Activated CD8-positive, alpha-beta memory T cell treated with anti-CD3 and anti-CD28 coated beads, Interleukin-2, amount 50 U/mL, for 4 hours (primary cell): ENCODE measurements at places on chromosomes 11 and 22.

- DNase-seq, result no peak
Observed at GRCh38 chr11:121762820-121763219, 310.1 kb upstream of the SORL1-AS1 start.

DNA sequence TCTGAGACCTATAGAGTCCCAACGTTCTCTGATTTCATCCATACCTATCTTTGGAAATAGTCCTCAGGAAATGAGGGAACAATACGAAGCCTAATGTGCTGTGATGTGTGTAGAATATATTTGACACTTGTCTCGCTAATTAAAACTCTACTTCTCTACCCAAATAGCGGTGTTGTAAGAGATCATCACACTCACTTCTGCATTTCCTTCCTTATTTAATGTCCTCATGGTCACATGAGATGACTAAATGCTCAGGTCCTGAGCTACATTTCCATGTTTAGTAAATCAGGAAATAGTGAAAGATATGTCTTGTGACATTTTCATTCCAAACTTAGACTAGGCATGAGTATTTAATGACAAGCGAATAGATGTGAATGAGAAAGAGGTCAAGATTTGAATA, 112.3 kb downstream of the MAML2 start:
- DNase-seq, result no peak

DNA sequence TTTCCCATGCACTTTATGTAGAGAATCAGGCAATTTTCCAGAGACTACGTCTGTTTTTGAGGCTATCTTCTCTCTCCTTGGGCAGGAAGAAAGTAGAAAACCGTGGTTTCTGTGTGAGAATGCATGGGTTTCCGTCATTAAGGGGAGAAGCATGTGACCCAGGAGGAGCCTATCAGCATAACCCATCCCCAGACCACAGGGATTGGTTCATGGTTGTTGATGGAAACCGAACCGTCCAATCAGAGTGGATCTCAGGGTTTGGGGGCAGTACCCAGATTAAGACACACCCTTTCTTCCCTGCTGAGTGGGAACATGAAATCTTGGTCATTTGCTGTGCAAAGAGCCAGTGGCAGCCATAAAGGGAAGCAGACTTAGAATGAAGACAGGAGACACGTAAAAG, 517.8 kb downstream of the MN1 start:
- no peak for DNase-seq

GRCh38 chr22:30159561-30160353, 79.5 kb downstream of the HORMAD2 start:
- no peak for DNase-seq

DNA sequence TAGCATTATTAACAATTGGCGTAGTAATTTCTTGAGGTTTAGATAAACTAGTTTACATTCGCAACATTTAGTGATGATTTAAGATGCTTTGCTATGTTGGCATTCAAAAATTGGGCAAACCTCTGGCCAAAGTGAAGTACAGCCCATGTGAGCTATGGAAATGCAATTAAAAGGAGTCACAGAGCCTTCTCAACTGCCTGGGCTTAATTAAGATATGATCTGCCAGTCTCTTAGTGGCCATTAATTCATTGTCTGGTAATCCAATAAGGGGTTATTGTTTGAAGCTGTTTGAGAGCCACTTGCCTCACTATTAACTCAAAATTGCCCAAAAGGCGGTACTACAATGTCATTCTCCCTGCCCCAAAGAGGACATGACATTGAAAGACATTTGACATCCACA, 608.9 kb downstream of the NTM start:
- DNase-seq, result no peak

GRCh38 chr22:42022162-42022847, 23.7 kb downstream of the WBP2NL start:
- no peak for DNase-seq

DNA sequence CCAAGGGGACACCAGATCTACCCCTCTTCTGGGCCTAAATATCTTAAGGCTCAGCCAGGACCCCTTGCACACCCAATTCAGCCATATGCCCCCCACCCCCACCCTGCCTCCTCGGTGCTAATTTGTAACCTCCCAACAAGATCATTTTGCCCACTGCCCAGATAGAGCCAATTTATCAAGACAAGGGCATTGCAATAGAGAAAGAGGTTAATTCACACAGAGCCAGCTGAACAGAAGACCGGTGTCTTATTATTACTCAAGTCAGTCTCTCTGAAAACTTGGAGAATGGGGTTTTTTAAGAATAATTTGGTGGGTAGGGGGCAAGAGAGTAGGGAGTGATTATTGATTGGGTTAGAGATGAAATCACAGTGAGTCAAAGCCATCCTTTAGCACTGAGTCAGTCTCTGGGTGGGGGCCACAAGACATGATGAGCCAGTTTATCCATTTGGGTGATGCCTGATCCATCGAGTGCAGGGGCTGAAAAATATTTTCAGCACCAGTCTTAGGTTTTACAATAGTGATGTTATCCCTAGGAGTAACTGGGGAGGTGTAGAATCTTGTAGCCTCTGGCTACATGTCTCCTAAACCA, 9.9 kb upstream of the CAPN5 start:
- no peak for DNase-seq

DNA sequence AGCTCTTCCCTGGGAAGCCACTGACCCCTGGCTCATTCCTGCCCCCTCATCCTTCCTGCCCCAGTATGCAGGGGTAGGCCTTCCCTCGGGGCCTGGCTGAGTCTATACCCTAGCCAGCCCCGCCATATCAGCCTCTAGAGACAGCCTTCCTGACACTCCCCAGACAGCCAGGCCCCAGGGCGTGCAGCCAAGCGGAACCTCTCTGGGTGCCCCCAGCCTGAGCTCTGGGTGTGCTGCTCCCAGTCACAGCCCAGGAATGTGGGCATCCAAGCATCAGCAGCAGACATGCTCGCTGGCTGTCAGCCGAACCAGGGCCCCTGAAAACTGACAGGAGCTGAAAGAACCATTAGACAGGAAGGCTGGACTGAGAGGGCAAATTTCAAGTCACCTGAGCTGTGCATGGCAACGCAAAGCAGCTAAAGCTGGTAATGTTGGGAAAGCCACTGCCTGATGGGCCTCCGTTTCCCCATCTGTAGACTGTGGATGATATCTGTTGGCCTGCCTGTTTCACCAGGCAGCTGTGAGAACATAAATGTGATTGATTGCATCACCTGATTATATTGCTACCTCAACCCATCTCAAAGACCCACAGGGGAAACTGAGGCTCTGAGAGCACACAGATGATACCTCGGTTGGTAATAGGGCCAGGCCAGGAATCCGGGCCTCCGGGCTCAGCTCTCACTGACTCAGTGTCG, 93.2 kb downstream of the LRRC32 start:
- DNase-seq, result no peak

DNA sequence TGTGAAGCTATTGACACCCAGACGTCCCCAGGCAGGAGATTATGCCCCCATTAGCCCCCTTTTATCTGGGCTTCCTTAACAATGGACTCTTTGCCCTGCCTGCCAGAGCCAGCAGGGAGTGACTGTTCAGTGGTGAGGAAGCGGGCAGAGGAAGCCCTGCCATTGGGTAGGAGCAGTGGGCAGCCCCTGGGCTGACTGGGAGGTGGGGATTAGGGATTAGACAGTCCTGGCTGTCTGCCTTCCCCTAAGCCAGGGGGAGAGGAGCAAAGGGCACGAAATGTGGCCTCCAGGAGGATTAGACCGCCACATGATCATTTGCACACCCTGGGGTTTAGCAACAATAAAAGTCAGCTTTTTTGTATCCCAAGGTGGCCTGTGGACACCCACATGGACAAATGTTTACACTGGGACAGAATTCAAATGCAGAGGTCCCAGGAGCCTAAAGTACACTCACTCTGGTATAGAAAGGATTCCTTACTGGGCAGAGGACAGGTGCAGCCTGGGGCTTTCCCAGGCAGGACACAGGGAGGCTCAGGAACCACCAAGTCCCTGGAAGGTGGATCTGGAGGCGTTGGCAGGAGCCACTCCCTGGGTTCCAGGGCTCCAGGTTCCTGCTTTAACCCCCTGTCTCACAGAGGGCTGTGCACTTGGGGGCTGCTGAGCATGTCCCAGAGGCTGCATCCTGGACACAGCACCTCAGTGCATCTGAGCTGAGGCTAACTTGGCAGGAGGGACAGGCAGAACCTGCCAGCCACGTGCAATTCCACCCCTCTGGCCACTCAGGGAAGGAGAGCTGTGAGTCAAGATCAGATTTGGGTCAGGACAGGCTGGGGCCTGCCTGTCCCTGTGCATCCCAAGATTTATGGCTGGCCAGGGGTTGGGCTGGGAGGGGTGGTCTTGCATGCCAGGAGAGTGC, 2.1 kb downstream of the PNPLA3 start:
- DNase-seq, result no peak

DNA sequence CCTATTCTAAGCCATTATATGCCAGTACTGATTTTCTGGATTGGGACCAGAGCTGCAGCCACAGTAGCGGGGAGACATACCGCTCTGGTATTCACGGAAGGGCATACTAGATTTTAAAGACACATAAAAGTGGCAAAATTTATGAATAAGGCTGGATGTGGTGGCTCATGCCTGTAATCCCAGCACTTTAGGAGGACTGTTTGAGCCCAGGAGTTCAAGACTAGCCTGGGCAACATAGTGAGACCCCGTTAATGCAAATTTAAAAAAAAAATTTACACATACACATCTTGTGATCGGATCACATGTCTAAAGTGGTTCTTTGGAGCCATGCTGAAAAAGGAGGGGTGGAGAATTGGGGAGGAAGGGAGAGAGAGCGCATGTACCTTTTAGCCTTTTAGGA, 9.0 kb downstream of the RPL27A start:
- DNase-seq, result no peak

DNA sequence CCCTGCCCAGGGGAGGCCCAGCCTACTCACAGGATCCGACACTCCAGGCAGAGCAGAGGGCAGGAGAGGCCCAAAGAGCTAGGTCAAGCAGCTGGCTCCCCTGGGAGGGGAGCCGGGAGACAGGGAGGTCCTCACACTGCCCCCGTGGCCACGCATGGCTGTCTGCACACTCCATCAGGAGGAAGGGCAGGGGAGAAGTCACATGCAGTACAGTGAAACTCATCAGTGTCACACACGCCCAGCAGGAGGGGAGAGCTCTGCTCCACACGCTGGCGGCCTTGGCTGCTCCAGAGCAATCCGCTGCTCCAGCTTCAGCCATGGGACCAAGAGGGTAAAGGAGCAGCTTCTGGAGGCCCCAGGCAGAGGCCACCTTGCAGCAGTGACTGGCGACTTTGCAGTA, 14.3 kb downstream of the TCIRG1 start:
- DNase-seq, result no peak

GRCh38 chr11:19766810-19767209, 54.2 kb downstream of the NAV2 start:
- DNase-seq, result no peak

- peak; percentile 17 for DNase-seq
Observed at GRCh38 chr11:118572981-118573550, 857 bp downstream of the ARCN1 start.
